ENCODE measurements at places on chromosomes 1 and 21. TPM values are rescaled to one million over a fixed set of nuclear protein-coding genes. Genes with fewer than 3 reads are reported as not detected.

DNA sequence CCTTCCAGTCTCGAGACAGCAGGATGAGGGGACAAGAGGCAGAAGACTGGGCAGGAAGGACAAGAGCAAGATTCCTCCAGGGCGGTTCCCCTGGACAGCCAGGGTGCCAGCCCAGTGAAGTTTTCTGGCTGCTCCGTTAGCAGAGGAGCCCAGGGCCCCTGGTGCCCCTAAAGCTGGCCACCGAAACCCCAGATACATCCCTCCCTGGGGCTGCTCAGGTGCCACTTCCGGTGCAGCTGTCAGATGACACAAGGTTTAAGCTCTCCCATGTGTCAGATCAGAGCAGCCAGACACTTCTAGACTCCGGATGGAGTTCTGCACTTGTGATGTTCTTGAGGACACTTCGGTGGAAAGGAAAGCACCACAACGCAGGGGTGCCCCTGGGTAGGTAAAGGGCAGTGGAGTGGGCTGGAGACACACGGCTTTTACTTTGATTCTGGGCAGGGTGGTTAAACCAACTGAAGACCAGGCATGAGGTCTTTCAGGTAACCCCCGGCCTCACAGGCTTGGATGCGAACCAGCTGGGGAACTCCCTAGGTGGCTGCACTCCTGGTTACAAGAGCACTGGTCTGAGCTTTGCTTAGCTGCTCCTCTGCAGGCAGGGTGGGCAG lies 85.7 kb downstream of the ITPKB start:
- DNase-seq: peak; percentile 47

FYB2 gene
- total RNA-seq: not detected

DNA sequence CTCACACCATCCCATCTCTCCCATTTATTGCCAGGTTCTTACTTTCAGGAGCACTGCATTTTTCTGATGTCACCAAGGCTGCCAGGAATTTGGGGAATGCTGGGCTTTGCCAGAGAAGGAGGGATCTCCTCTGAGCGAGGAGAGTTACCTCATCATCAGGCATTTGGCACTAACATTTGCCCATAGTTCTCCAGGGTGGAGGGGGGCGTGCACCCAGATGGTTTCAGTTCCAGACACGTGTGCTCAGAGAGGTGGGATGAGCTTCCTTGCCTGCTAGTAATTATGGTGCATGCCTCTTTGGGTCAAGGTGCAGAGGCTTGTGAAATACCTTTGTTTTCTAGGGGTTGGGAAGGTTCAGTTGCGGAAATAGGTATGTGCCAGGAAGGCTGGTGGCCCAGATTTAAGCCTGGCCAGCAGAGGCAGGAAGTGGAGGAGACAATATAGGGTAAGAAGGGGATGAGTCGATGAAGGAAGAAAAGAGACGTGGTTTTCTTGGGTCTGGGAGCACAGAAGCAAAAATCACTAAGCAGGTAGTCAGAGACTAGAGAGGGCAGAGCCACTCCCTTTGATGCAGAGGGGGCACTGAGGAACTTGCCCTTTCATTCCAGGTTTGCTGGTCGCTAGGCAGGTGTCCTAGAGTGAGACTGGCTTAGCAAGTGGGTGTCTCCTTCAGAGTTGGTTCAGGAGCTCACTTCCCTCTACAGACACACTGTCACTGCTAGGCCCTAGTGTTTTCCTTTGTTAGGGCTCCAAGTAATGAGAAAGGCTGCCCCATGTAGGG lies 7.2 kb downstream of the TUFT1 start:
- no peak for DNase-seq

DNA sequence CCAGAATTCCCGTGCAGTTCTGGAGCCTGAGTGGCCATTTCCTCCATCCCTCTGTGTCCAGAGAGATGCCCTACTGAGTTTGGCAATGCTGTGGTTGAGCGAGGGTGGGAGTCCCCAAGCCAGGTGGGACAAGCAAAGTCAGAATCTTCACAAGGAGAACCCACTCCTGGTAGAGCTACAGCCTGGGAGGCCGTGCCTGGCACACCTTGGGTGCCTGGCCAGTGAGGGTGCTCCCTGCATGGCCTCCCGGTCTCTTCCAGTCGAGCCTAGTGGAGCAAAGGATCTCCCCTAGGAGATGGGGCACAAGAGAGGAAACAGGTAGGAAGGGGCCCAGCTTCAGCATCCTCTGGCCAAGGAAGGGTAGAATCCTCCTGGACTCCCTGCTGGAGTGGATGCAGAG lies 57.9 kb downstream of the H3-3A start:
- no peak for DNase-seq

C1orf35 gene
- total RNA-seq: 20.9 TPM

DNA sequence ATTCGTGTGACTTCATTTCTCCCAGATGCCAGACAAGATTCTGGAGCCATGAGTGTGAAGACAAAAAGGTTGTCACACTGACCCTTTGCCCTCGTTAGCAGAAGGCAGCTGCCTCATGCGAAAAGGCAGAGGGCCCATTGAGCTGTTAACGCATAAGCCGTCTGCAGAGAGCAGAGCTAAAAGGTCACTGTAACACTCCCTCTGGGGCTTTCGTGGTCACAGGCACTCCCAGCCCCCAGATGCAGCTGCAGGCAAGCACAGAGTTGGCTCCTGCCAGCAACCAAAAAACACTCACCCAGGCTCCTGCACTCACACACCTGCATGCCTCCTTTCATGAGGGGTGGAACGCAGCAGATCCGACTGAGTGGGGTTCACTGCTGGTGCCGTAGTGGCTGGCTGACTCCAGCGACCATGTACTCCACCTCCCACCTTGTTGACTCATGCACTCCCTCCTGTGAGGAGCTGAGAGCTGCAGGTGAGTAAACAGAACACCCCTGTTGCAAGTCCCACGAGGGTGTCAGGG lies 287.5 kb downstream of the SMYD3 start:
- no peak for DNase-seq

DNA sequence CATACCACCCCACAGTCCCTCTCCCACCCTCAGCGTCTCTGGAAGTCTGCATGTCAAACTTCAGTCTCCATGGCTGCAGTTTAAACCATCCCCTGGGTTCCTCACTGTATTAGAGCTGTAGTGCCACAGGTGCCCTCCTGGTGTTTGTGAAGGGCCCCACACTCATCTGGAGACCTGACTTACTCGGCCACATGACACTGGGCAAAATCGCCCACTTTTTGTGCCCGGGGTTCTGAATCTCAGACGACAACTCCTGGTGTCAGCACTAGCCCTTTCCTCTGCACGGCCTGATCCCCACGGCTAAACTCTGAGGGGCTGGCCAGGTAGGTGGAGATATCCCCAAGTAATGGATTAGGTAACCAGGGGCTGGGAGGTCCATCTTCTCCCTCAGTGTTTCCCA lies 6.5 kb downstream of the INKA2 start:
- no peak for DNase-seq

- no peak for DNase-seq
Measured at GRCh38 chr1:168726281-168726680, 2.7 kb downstream of the DPT start.

DAB1 gene
- 13.6 TPM for total RNA-seq

DNA sequence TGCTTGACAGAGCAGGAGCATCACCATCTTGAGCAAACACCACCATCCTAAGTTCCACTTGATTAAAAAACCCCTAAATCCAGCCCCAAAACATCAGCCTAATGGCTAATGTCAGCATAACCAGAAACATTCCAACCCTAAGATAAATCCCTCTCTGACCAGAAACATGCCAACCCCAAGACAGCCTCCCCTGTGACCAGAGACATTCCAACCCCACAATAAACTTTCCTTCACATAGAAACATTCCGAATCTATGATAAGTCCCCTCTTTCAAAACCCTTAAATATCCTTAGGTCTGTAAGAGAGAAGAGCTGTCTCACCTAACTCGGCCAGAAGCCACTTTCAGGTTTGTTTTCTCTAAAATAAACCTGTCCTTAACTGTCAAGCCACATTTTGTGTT lies 17.4 kb upstream of the SLC2A5 start:
- no peak for DNase-seq

- no peak for DNase-seq
Measured at GRCh38 chr1:18249631-18250030, 142.0 kb downstream of the IGSF21 start.

GRCh38 chr1:43327549-43328292 lies 9.9 kb upstream of the MPL start:
- DNase-seq: no peak

CASZ1 gene
- 21.2 TPM for total RNA-seq

GRCh38 chr1:244181867-244182266 lies 130.8 kb downstream of the ZBTB18 start:
- no peak for DNase-seq

DNA sequence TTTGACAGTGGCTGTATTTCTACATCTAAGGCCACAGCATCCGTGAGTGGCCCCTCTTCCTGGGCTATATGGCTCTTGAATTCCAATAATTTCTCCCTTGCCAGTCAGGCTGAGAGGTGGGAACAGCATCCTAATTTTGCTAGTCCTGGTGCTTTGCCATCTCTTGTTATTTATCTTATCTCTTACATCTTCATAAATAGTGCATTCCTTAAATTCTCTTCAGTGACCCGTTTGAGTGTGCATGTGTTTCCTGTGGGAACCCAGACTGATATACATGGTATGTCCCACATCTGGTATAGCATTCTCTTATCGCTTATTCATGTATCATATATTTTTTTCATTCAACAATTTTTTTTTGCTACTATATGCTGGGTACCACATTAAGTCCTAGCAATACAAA lies 9.9 kb downstream of the S100A11 start:
- no peak for DNase-seq

DNA sequence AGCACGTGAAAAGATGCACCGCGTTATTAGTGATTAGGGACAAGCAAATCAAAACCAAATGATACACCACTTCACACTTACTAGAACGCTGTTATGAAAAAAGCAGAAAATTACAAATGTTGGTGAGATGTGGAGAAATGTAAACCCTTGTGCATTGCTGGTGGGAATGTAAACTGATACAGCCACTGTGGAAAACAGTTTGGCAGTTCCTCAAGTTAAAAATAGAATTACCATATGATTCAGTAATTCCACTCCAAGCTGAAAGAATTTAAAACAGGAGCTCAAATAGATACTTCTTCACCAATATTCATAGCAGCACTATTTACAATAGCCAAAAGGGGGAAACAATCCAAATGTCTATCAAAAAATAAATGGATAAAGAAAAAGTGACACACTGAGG lies 10.3 kb upstream of the EVI5 start:
- no peak for DNase-seq

DNA sequence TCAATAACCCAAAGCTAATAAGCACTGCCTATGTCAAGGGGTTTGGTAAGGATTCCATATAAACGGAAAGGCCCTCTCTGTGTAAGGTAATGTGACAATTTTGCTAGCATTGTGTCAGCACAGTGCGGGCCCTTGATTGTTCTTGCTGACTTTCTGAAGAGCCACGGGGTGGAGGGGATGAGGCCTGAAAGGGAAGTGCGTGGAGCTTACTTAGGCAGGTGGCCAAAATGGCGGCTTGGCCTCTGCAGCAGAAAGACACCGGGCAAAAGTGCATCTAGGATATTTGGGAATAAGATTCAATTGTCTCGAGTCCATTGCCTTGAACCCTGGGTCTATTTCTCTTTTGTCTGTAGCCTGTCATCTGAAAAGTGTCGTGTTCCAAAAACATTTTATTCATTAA lies 114.3 kb downstream of the TGFB2 start:
- no peak for DNase-seq

DNA sequence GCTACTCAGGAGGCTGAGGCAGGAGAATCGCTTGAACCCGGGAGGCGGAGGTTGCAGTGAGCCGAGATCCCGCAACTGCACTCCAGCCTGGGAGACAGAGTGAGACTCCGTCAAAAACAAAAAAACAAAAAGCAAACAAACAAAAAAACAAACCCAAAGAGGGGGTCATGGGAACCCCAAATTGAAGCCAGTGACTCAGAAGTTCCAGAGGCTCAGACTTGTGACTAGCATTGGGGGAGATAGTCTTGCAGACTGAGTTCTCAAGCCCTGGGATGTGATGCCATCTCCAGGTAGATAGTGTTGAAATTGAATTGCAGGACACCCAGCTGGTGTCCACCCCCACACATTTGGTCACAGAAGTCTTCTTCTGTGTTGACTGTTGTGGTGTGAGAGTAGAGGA lies 24.9 kb upstream of the ENO1 start:
- no peak for DNase-seq

GRCh38 chr1:46622344-46622743 lies 5.7 kb upstream of the MOB3C start:
- DNase-seq: no peak

C1orf21 gene
- total RNA-seq: 0.78 TPM

- no peak for DNase-seq
Measured at GRCh38 chr1:203199481-203199815, 12.9 kb upstream of the CHI3L1 start.

- no peak for DNase-seq
Measured at GRCh38 chr1:14835725-14836124, 237.2 kb downstream of the KAZN start.

DNA sequence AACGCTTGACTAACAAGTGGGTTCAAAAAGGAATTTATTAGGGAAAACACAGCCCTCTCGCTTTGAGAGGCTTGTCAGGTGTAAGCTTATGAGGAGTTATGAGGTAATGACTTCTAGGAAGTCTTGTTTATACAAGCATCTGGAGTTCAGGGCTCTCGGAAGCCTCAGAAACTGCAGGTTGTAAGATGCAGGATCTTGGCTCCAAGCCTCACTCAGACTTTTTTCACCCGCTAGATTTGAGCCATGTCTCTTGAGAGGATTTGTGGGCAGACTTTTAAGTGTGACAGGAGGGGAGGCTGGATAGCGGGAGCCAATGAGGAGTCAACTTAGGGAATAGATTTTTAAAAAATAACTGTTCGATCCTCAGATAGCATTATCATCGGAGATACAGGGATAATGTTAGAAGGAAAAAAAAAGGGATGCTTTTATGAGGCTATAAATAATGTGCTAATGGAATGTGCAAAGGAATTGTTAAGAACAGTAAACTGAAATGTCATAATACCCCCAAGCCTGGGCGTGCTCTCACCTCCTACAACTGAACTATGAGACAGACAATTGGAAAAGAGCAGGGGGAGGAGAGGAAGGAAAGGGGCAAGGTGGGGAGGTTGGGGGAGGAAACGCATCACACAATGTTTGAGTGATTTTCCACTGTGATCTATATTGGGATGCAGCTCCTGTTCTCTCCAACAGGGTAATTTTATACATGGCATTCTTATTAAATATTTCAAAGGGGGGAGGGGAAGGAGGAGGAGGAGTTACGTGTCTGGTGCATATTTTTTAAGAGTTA lies 107.4 kb upstream of the ESRRG start:
- no peak for DNase-seq

GRCh38 chr1:223860051-223860622 lies 14.4 kb upstream of the TP53BP2 start:
- no peak for DNase-seq

HSD3B2 gene
- not detected for total RNA-seq

GRCh38 chr1:203001986-203002385 lies 5.2 kb upstream of the TMEM183A start:
- DNase-seq: no peak

PLEKHM2 gene
- total RNA-seq: 72.8 TPM

GRCh38 chr1:111649227-111649626 lies 29.6 kb downstream of the RAP1A start:
- no peak for DNase-seq

DNA sequence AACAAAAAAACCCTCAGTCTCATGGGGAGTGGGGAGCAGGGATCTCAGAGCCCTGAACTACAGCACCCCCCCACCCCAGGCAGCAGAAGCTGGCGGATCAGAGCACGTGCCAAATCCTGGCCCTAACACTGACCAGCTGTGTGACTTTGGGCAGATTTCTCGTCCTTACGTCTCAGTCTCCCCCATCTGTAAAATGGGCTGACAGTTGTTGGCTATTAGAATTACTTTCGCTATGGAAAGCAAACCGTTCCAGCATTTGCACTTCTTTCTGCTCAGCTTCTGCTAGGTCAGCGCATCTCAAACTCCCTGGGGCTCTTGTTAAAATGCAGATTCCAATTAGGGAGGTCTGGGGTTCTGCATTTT lies 15.5 kb downstream of the TNFRSF8 start:
- DNase-seq: no peak

OR2T33 gene
- total RNA-seq: not detected

OR2L2 gene
- total RNA-seq: 0.21 TPM
